EH (cell line): ENCODE measurements at places on chromosomes 16 and 17.

DNA sequence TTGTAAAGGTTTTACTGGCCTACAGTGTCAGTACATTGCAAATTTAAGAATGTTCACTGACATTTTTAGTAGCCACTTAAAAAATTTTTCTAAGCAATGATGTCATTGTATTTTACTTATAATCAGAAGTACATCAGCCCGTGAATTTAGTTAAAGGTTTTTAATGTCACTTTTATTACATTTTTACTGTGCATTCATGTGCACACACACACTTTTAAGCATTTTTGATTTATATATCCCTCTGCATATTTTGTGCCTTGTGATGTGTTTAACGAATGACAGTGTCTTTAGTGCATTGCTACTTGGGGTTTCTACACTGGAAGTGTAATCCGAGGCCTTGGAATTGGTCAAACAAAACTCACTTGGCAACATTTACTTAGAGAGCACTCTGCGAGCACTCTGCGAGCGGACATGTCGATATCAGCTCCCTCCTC, 190.4 kb downstream of the WWOX start:
- DNase-seq: no peak

DNA sequence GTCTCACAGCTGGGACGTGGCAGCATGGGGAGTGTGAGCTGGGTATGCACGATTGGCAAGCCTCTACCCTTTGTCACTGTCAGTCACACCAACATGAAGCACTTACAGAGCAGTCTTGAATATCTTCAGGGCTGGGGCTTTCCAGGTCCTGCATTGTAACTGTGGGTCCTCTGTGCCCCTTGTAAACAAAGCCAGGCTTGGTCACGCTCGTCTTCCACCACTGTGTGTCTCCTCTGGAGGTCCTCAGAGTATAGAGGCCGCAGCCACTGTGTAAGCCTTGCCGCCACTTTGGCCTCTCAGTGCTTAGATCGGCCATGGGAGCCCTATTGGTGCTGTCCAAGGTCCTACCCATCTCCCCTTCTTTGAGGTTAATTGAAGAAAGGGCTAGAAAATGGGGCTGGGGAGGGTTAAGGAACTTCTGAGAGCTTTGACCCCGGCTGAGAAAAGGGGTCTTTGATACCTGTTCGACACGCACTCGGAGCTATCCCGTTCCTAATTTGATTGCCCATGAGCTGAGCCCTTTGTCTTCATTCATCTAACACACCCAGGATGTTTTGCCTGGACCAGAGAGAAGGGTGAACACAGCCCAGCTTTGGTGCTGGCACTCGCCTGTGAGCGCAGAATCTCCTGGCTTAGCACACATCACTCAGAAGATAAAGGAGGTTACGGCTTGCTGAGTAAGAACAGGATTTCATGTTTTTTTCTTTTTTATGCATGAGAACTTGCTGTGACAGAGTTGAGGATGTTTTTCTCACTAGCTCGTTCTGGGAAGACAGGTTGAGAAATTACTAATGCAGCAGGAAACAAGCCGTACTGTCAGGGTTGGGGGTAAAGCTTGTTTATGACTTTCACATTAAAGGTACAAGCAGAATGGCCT, 267.9 kb downstream of the CPPED1 start:
- DNase-seq: peak; percentile 25

GRCh38 chr16:27436065-27436464, 34.1 kb downstream of the IL21R start:
- DNase-seq: no peak

DNA sequence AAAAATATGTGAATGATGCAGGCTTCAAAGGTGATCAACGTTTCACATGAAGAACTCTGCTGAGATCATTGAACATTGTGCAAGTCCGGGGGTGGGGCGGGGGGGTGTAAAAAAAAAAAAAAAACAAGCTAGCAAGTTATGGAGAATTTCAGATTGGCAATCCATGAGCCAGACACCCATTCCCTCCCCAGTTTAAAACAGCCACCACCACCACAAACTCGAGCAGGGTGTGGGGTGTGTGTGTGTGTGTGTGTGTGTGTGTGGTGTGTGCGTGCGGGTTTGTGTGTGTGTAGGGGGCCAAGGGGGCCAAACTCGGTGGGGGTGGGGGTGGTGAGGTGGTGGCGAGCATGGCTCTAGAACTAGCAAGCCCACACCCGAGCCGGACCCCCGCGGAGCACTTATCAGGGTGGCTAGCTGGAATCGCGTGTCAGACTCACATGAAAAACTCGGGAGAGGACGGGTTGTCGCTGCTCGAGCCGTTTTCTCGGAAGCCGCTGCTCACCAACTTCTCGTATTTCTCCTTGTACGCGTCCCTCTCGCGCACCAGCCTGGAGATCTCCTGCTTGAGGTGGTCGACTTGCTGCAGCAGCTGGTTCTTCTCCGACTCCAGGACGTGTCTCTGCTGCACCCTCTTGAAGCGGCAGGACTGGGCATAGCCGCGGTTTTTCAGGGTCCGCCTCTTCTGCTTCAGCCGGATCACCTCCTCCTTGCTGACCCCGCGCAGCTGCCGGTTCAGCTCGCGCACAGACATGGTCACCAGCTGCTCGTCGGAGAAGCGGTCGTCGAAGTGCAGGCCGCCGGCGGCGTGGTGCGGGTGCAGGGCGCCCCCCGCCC, 2.0 kb downstream of the MAF start:
- DNase-seq: no peak

DNA sequence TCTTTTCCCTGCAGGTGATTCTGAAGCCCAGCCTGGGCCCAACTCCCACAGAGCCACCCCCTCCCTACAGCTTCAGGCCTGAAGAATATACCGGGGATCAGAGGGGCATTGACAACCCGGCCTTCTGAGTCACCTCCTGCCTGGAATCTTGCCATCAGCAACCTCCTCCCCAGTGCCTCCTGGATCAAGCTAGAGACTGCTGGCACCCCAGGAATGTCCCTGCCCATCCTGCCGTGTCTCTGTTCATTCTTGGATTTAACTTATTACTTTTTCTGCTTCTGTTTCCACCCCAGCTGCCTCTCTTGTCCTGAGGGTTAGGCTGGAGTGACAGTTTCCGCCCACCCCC, 4.9 kb downstream of the TMEM92 start:
- DNase-seq: peak; percentile 74

GRCh38 chr16:55671206-55671973, 15.6 kb downstream of the SLC6A2 start:
- DNase-seq: no peak

DNA sequence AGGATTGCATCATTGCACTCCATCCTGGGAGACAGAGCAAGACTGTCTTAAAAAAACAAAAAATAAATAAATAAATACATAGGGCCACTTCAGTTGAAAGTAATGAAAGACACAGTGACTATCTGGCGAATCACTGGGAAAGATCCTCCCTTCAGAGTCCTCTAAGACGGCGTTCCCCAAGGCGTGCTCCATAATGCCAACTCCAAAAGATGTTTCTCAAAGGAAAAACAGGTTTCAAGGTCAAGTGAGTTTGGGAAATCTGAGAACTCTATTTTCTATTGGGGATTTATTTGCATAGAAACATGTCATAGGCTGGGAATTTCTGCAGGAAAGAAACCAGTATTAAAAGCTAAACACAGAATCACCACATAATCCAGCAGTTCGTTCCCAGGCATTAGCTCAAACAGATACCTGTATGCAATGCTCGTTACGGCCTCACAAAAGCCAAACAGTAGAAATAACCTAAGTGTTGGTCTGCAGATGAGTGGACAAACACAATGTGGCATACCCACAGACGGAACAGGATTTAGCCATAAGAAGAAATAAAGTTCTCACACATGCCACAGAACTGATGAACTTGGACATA, 7.9 kb downstream of the KLHDC4 start:
- peak; percentile 60 for DNase-seq

- no peak for DNase-seq
These were observed 990 bp upstream of the WNK4 start for GRCh38 chr17:42779304-42779935.

- peak; percentile 36 for DNase-seq
These were observed 3.2 kb downstream of the CSF3 start for GRCh38 chr17:40018211-40019121.

DNA sequence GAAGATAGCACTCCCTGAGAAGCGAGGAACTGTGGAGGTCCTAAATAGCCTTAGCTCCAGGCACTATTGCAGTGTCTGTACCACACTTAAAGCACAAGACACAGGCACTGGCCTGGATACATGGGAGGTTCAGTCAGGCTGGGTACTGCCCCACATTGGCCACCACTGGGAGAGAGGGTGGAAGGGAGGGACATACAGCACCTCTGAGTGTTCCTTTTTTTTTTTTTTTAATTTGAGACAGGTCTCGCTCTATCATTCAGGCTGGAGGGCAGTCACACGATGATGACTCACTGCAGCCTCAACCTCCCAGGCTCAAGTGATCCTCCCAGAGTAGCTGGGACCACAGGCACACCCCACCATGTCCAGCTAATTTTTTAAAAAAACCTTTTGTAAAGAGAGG, 1.4 kb downstream of the GSG1L2 start:
- no peak for DNase-seq

DNA sequence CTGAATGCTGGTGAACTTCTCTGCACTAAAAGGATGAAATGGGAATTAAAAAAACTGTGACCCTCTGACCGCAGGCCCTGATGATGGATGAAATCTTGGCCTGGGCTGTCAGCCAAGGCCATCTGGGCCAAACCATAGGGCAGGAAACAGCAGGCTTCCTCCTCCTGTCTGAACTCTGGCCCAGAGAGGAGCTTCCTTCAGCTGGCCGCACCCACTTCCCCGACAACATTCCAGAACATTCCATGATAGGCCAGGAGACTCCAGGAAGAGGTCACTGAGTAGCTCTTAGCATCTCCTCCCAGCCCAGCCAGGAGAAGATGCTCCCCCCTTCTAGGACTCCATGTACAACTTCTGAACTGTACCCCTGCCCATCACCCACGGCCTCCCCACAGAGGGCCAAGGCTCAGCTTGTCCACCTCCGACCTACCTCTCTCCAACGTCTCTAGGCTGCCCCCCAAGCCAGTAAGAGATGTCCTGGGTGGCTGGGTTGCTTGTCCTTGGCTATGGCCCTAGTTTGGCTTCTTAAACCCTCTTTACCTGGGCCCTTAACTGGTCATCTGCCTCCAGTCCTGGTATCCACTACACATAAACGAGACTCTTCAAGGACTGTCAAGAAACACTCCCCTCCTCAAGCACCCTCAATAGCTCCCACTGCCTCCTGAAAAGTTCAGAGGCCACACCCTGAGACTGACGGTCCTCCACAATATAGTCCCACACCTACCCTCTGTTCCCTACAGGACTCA, 1.7 kb downstream of the RPH3AL start:
- peak; percentile 75 for DNase-seq

DNA sequence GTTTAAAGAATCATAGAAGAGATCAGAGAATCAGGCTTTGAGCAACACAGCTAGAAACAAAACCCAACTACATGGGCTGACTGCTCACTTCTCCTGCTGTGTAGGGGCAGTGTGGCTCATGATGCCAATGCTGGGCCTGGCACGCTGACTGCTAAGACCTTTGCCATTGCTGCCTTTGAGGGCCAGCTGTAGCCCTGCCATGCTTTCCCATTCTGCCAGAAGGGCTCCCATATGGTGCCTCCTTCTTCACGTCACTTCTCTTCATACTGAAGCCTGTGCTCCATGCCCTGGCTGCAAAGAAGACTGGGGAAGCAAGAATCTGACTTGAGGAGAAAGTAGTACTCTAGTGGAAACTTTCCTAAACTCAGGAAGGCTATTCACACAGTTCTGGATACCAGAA, 232.9 kb downstream of the UTP18 start:
- no peak for DNase-seq

GRCh38 chr17:35732806-35733136, 1.3 kb downstream of the RASL10B start:
- no peak for DNase-seq

DNA sequence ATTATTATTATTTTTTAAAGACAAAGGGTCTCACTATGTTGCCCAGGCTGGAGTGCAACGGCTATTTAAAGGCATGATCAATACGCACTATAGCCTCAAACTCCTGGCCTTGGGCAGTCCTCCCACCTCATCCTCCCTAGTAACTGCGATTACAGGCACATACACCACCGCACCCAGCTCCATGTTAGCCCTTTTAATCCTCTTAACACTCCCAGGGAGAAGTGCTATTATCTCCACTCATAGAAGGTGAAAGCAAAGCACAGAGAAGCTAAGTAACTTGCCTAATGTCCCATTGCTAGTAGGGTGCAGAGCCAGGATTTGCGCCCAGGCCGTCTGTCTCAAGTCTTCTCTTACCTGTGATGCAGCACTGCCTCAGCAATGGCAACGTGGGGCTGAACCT, 5.0 kb downstream of the HAS3 start:
- DNase-seq: no peak

DNA sequence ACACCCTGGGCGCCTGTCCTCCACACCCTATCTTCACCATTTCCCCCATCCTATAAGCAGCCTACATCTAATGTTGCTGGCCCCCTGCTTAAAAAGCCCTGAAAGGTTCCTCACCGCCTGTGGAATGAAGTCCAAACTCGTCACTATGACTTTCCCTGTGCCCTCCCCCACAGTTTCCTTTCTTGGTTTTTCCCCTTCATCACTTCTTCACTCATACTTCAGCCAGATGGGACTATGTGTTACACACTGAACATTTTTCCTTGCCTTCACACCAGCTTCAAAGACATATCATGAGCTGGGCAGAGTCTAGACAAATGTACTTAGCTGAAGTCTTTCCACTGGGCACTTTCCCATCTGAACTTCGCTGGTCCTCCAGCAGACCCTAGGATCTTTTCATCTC, 1.5 kb upstream of the MARCHF10 start:
- peak; percentile 34 for DNase-seq

GRCh38 chr16:13377143-13377542, 475.7 kb downstream of the SHISA9 start:
- DNase-seq: no peak
